ENCODE measurements at places on chromosomes 6 and 20.

GRCh38 chr20:14838663-14839628, 501.5 kb upstream of the FLRT3 start:
- DNase-seq: no peak

- no peak for DNase-seq
These were observed 89.4 kb downstream of the PLG start for GRCh38 chr6:160791459-160791858.

- no peak for DNase-seq
These were observed 3.7 kb downstream of the UQCC2 start for GRCh38 chr6:33707771-33708170.

- DNase-seq: no peak
These were observed 81.8 kb upstream of the EYA4 start for GRCh38 chr6:133159255-133159795.

All from DMS79 treated with DMSO at 0.1 percent for 48 hours (cell line).